ENCODE measurements at places on chromosomes 12 and 14.
A peak's percentile ranks its signal among the peaks of the same experiment; 100 is the strongest.

DNA sequence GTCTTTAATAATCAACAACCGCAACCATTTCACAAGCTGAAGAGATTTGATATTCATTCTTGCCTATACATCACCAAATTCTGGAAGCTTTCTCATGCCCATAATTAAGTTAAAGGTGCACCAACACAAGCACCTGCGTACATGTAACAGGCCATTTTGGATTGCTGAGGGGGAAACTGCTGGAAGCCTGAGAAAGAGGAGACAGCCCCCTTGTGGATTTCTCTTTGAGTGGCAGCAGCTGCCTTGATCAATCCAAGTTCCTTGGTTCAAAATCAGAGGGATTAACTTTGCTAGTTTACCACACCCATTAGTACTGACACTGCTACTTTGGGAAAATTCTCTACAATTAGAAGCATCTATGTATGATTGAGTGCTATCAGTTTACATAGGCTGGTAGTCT lies 321.1 kb downstream of the NOVA1 start:
- no peak overlapping the region for H3K27ac ChIP-seq
- H3K4me1 ChIP-seq = peaks cover 2% of the 10 kb centered on the region
- peak; percentile 27 for DNase-seq
- no peaks in the 10 kb centered on the region for H3K27me3 ChIP-seq
- H3K36me3 ChIP-seq = peaks cover 4% of the 10 kb centered on the region

DNA sequence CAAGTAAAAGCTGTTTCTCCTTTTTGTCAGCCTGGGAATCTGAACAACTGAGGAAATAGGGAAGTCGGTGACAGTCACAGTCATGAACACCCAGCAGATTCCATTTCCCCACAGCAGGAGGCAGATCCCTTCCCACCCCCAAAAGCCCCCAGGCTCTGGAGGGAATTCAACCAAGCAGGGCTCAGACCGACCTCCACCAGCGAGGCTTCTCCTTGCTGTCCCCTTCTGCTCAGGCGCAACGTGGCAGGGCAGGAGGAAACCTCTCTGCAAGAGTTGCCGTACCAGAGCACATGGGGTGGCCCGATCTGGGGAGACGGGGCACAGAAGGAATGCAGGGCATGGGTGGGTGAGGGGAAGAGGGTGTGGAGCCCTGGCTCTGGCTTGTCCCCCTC lies 319 bp downstream of the GALNT6 start:
- no peak overlapping the region for H3K27ac ChIP-seq
- peak overlapping the region; percentile 88 for H3K4me3 ChIP-seq
- no peaks in the 10 kb centered on the region for H3K4me1 ChIP-seq
- peaks cover 7% of the 10 kb centered on the region for H3K27me3 ChIP-seq
- DNase-seq = no peak
- H3K36me3 ChIP-seq = no peaks in the 10 kb centered on the region

- H3K4me1 ChIP-seq = peaks cover 18% of the 10 kb centered on the region
- DNase-seq = no peak
- no peak overlapping the region for H3K4me3 ChIP-seq
- H3K27ac ChIP-seq = no peak overlapping the region
- no peaks in the 10 kb centered on the region for H3K27me3 ChIP-seq
- no peaks in the 10 kb centered on the region for H3K36me3 ChIP-seq
These were observed 153.1 kb downstream of the BCAT1 start for GRCh38 chr12:24795699-24796347.

- no peak for DNase-seq
- H3K27me3 ChIP-seq = no peaks in the 10 kb centered on the region
- no peaks in the 10 kb centered on the region for H3K4me1 ChIP-seq
- H3K27ac ChIP-seq = no peak overlapping the region
These were observed 8.2 kb upstream of the BATF start for GRCh38 chr14:75513911-75514672.

- H3K4me1 ChIP-seq = peaks cover 6% of the 10 kb centered on the region
- no peak for DNase-seq
- no peak overlapping the region for H3K4me3 ChIP-seq
These were observed 64.1 kb downstream of the SYNE3 start for GRCh38 chr14:95452176-95452892.

- no peak overlapping the region for H3K27ac ChIP-seq
- no peak overlapping the region for H3K4me3 ChIP-seq
- peaks cover 2% of the 10 kb centered on the region for H3K27me3 ChIP-seq
- H3K36me3 ChIP-seq = no peaks in the 10 kb centered on the region
- DNase-seq = no peak
- H3K4me1 ChIP-seq = peaks cover 4% of the 10 kb centered on the region
These were observed 69.8 kb upstream of the IFNG-AS1 start for GRCh38 chr12:67919406-67919805.

- no peaks in the 10 kb centered on the region for H3K36me3 ChIP-seq
- H3K27ac ChIP-seq = no peak overlapping the region
- H3K4me3 ChIP-seq = no peak overlapping the region
- no peak for DNase-seq
These were observed 259.6 kb upstream of the ATP2B1 start for GRCh38 chr12:89968151-89968700.

GRCh38 chr12:5806371-5807089 lies 138.5 kb downstream of the ANO2 start:
- H3K27ac ChIP-seq = no peak overlapping the region
- H3K27me3 ChIP-seq = peaks cover 2% of the 10 kb centered on the region
- H3K36me3 ChIP-seq = no peaks in the 10 kb centered on the region

DNA sequence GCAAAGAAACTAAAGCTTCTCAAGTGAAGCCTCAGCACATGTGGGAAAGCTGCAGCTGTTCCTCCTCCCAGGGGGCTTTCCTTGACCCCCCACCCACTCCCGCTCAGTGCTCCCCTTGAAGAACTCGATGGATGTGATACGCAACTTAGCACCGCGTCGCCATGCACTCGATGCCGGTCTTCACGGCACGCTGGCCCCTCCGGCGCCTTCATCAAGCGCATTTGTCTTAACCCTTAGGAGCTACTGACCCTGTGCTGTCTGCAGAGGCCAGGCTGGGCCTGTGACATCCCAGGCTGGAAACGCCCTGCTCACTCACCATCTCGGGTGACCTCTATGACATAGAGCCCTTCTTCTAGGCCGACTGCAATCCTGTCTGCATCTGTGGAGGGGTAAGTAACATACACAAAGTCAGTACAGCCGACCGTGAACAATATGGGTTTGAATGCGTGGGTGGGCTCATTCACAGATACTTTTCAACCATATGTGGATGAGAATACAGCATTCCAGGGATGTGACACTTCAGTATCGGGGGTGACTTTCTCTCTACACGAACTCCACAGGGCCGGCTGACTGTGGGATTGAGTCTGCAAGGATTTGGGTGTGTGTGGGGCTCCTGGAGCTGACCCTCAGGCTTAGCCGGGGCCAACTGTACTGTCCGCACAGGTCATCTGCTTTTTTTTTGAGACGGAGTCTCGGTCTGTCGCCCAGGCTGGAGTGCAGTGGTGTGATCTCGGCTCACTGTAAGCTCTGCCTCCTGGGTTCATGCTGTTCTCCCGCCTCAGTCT lies 23.1 kb downstream of the AMN start:
- H3K27ac ChIP-seq = no peak overlapping the region
- no peak overlapping the region for H3K4me3 ChIP-seq
- peaks cover 10% of the 10 kb centered on the region for H3K36me3 ChIP-seq
- peaks cover 12% of the 10 kb centered on the region for H3K4me1 ChIP-seq
- no peak for DNase-seq

DNA sequence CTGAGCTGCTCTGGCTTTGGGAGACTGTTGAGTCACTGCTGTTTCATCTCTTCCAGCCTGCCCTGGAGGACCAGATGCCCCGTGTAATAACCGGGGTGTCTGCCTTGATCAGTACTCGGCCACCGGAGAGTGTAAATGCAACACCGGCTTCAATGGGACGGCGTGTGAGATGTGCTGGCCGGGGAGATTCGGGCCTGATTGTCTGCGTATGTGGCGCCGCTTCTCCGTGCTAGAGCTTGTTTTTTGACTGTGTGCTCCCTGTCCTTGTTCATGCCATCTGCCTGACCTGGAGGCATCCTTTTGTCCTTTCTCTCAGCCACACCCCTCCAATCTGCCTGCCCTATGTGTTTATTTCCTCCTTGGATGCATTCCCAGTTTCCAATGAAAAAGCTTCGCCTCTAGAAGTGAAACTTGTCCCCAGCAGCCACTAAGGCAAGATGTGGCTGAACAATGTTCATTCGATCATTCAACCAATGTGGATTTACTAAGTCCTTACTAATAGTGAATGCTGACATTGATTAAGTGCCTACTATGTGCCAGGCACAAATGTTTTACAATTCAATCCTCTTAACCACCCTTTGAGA lies 98.6 kb downstream of the NT5DC3 start:
- H3K4me1 ChIP-seq = peaks cover 4% of the 10 kb centered on the region
- H3K36me3 ChIP-seq = no peaks in the 10 kb centered on the region
- peaks cover 5% of the 10 kb centered on the region for H3K27me3 ChIP-seq
- no peak overlapping the region for H3K4me3 ChIP-seq
- no peak for DNase-seq
- peak overlapping the region; percentile 59 for H3K27ac ChIP-seq

DNA sequence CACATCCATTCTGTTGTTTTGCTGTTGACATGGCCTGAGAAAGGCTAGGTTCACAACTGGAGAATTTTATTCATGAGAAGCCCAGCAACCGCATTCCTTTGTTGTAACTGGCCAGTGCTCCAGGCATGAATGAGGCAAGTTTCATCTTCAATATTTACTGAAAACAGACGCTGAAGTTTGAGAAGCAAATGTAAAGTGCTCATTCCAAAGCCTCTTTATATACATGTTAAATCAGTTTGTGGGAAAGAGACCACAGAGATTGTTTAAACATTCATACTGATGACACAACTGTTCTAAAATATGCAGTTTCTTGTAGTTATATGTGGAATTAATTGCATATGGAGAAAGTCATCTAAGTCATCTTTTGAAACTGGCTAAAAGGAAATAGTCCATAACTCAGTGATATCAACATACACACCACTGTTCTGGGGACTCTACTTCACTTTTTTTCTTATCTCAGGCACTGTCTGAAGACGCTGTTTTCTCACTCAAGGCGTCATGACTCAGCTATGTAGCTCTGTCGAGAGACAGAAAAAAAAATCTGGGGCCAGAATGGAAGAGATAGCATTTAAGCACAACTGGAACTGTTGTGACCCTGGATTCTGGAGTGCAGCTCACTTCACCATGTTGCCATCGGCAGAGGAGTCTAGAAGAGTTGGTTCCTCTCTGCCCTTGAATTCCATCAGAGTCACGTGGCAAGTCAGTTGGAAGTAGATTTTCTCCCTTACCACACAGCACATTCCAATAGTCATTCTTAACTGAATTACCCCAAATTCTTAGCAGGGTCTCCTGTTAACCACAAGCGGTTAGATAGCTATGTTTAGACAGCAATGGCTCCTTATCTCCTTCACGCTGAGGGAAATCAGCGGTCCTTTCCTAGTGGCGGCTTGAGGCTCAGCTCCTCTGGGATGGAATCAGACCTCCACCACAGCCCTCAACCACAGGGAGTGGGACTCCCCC lies 258.4 kb upstream of the HMGA2 start:
- H3K27ac ChIP-seq = no peak overlapping the region
- H3K36me3 ChIP-seq = no peaks in the 10 kb centered on the region
- H3K27me3 ChIP-seq = no peaks in the 10 kb centered on the region
- H3K4me3 ChIP-seq = no peak overlapping the region

DNA sequence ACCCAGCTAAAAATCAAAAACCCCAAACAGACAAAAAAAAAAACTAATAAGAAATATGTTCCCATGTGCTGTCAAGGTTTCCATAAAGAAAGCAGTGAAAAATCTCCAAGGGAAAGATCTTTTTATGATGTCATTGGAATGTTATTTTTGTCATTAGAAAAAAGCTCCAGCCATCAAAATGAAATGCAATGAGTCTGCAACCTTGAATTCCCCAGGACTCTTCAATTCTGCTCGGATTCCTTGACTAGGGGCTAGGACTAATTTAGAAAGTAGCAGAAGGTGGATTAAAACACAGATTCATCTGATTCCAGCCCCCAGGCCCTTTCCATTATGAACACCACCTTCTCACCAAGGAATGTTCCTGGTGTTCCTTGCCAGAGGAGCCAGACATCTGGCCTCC lies 6.0 kb upstream of the PCNX1 start:
- H3K27ac ChIP-seq = no peak overlapping the region
- DNase-seq = no peak
- peaks cover 3% of the 10 kb centered on the region for H3K27me3 ChIP-seq
- H3K4me3 ChIP-seq = no peak overlapping the region
- no peaks in the 10 kb centered on the region for H3K36me3 ChIP-seq

DNA sequence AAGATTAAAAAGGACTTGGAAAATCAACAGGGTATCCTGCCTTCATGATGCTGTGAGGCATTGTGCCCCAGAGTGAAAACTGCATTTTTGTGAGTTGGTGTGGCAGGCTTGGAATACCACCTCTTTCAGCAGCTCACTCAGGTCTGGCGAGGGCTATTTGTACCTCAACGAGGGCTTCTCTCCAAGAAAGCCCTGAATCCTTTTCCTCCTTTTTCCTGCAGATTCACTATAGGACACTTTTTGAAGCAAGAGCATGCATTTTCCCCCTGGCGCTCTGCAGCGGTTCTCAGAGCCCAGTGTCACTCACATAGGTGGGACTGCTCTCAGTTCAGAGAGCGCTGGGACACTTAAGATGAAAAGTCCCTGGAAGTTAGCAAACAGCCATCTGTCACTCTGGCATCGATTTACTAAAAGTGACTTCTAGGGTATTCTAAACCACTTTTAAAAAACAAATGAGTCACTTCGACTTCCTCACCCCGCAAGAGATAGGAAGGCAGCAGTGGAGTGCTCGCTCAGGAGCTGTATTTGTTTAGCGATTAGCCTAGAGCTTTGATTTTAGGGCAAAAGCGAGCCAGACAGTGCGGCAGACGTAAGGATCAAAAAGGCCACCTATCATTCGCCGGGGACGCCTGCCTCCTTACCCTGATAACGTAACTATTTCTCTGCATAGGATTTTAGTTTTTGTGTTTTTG lies 782 bp upstream of the LGR5 start:
- peaks cover 30% of the 10 kb centered on the region for H3K36me3 ChIP-seq
- DNase-seq = no peak
- H3K4me1 ChIP-seq = peaks cover 9% of the 10 kb centered on the region
- peak overlapping the region; percentile 11 for H3K27ac ChIP-seq

DNA sequence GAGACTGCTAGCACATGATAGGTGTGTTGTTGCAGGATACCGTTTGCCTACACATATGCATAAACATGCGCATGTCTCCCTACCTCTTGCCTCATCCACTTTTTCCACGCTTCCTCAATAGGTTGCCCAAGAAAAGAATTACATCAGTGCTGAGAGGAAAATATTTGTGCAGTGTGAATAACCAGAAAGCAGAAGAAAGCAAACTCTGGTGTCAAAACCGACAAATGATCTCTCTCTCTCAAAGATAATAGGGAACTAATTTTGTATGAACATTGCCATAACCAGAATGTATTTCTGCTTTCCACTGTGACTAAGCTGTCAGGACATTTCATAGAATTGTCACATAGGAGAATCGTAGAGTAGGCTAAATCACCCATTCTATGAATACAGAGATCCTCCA lies 1.3 kb downstream of the CLEC7A start:
- no peak overlapping the region for H3K27ac ChIP-seq
- no peaks in the 10 kb centered on the region for H3K36me3 ChIP-seq
- H3K27me3 ChIP-seq = no peaks in the 10 kb centered on the region
- H3K4me3 ChIP-seq = no peak overlapping the region
- no peaks in the 10 kb centered on the region for H3K4me1 ChIP-seq
- DNase-seq = no peak

- peaks cover 1% of the 10 kb centered on the region for H3K4me1 ChIP-seq
- no peak for DNase-seq
- no peaks in the 10 kb centered on the region for H3K27me3 ChIP-seq
- H3K36me3 ChIP-seq = no peaks in the 10 kb centered on the region
- no peak overlapping the region for H3K4me3 ChIP-seq
These were observed 14.0 kb upstream of the CPSF6 start for GRCh38 chr12:69225251-69225910.

- DNase-seq = no peak
- H3K27ac ChIP-seq = no peak overlapping the region
- no peak overlapping the region for H3K4me3 ChIP-seq
- H3K27me3 ChIP-seq = no peaks in the 10 kb centered on the region
- H3K4me1 ChIP-seq = no peaks in the 10 kb centered on the region
- peaks cover 5% of the 10 kb centered on the region for H3K36me3 ChIP-seq
These were observed 1145.2 kb downstream of the AACS start for GRCh38 chr12:126210448-126210847.
